ENCODE measurements at places on chromosomes 11 and 22. TPM values are rescaled to one million over a fixed set of nuclear protein-coding genes. Genes with fewer than 3 reads are reported as not detected.

GRCh38 chr22:24986816-24987215 lies 34.3 kb downstream of the KIAA1671 start:
- DNase-seq, result no peak
- peaks cover 32% of the 10 kb centered on the region for H3K4me1 ChIP-seq
- H3K4me3 ChIP-seq, result no peak overlapping the region
- H3K36me3 ChIP-seq, result no peaks in the 10 kb centered on the region

DNA sequence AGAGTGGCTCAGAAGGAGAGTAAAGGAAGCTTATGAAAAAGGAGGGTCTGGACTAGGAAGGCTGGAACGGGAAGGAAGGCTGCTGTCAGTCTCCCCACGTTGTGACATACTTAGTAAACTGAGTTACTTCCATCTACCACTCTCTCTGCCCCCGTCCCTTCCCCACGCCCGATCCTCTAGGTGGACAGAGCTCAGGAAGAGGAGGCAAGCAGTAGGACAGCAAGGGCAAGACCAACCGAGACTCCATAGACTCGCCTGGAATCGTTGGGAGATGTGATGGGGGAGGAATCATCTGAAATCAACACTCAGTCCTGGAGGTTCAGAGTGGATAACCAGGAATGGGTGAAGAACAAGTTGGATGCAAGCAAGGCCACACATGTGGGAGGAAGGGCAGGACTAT lies 240.7 kb downstream of the BUD13 start:
- no peak overlapping the region for H3K4me3 ChIP-seq
- H3K27me3 ChIP-seq, result peaks cover 11% of the 10 kb centered on the region
- H3K36me3 ChIP-seq, result peaks cover 4% of the 10 kb centered on the region
- no peak for DNase-seq

The SART1 gene
- total RNA-seq, result 57.0 TPM

DNA sequence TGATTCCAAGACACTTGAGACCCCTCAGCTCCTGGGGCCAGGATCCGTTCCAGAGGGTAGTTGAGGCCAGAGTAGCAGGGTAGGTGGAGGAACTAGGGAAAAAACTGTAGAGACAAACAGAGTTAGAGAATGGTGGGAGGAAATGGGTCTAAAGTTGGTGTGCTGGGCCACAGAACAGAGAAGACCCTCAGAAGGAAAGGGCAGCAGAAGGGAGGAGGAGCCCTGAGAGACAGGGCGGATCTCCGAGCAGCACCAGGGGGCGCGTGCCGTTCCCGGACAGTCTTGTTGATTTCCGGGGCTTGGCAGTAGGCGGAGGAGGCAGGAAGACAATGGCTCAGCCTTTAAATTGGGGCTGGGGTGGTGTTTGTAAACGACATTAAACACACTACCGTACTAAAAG lies 2.4 kb upstream of the CECR2 start:
- peak; percentile 78 for DNase-seq
- H3K27me3 ChIP-seq, result no peaks in the 10 kb centered on the region
- H3K4me1 ChIP-seq, result peaks cover 32% of the 10 kb centered on the region

- no peak overlapping the region for H3K27ac ChIP-seq
- no peaks in the 10 kb centered on the region for H3K36me3 ChIP-seq
- peaks cover 6% of the 10 kb centered on the region for H3K4me1 ChIP-seq
- no peak overlapping the region for H3K4me3 ChIP-seq
Measured at GRCh38 chr11:128029219-128029722, 558.1 kb downstream of the ETS1 start.

- H3K36me3 ChIP-seq, result peaks cover 3% of the 10 kb centered on the region
- H3K27me3 ChIP-seq, result peaks cover 2% of the 10 kb centered on the region
- no peak overlapping the region for H3K4me3 ChIP-seq
Measured at GRCh38 chr11:44852159-44852747, 98.4 kb downstream of the TP53I11 start.

DNA sequence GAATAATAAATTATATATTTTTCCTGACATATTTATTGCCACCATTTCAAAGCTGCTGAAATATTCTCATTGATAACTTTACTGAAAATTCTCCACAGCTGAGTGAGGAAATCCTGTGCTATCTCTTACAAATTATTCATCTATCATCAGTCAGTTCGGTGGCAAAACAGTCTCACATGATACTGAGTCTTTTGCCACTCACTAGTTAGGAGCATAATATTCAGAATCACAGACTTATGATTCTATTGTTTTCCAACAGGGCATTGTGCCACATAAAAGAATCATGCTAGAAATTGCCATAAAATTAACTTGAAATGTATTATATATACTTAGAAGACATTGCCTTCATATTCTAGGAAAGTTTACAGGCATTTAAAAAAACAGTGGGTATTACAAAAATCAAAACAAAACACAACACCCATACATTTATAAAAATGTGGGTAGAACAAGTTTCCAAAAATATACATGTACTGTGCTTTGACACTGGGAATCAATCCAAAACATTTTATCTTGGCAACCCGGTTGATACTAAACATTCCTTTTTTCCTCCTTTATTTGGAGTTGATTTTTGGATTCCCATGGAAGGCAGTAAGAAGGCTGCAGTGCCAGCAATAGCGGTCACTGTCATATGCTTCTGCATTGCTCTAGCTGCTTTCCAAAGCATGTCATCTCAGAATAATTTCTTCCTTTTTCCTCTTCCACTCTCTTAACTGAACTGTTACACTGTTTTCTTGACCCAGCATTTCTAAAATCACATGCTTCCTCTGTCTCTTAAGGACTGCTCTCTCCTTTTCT lies 42.5 kb downstream of the ATG16L2 start:
- no peak overlapping the region for H3K4me3 ChIP-seq
- no peaks in the 10 kb centered on the region for H3K27me3 ChIP-seq
- no peak overlapping the region for H3K27ac ChIP-seq
- no peak for DNase-seq
- H3K4me1 ChIP-seq, result 0 out of 2 replicates have a peak, but pooled peaks cover 3% of the 10 kb centered on the region

GRCh38 chr11:66768818-66769217 lies 39.8 kb upstream of the SPTBN2 start:
- no peak overlapping the region for H3K27ac ChIP-seq
- H3K27me3 ChIP-seq, result no peaks in the 10 kb centered on the region
- DNase-seq, result no peak
- H3K4me1 ChIP-seq, result no peaks in the 10 kb centered on the region
- no peak overlapping the region for H3K4me3 ChIP-seq
- no peaks in the 10 kb centered on the region for H3K36me3 ChIP-seq

DNA sequence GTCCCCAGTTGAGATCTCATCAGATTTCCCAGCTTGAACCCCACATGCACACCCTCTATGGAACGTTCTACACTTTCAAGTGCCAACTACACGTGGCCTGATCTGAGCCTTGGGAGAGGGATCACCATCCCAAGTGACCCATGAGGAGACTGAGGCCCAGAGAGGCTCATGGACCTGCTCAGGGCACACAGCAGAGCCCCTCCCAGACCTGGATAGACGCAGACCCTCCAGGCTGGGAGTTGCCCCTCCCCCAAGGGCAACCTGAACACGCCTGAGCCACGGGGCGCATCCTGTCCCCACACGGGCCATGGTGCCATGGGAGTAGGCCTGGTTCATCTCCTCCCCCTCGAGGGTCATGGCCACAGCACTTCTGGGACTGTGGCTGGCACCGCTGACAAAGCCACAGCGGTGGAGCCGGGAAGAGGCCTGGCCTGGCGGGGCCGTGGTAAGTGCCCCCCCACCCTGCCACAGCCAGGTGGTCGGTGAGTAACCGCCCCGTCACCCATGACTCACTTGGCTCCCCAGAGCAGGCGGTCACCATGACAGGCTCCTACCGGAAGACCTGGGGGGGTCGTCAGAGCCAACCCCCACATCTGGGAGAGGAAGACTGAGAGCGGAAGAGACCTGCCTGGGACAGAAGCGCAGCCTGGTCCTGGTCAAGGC lies 8.1 kb downstream of the WNT7B start:
- peaks cover 3% of the 10 kb centered on the region for H3K36me3 ChIP-seq
- no peak overlapping the region for H3K27ac ChIP-seq
- H3K4me3 ChIP-seq, result no peak overlapping the region
- no peak for DNase-seq

DNA sequence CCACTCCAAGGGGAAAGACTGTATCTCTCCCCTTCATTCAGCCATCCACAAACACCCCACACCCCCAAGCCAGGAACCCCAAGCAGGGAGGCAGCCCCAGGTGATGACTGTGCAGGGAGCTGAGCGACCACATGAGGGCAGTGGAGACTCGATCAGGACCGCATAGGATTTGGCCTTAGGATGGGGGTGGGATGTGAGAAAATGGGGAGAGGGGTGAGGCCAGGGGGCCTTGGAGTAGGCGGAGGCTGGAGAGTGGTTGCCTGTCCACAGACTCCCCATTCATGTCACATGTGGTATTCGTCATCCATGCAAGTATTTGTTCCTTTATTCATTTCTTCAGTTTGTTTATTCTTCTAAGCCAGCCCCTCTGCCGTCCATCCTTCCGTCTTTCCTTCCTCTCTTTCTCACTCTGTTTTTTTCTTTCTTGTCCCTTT lies 2.7 kb upstream of the RHOD start:
- DNase-seq, result peak; percentile 83
- no peak overlapping the region for H3K27ac ChIP-seq
- H3K4me3 ChIP-seq, result no peak overlapping the region

The HIC2 gene
- 33.3 TPM for total RNA-seq

The JOSD1 gene
- total RNA-seq, result 26.2 TPM

- peaks cover 8% of the 10 kb centered on the region for H3K4me1 ChIP-seq
- no peaks in the 10 kb centered on the region for H3K27me3 ChIP-seq
- H3K36me3 ChIP-seq, result no peaks in the 10 kb centered on the region
- H3K4me3 ChIP-seq, result no peak overlapping the region
Measured at GRCh38 chr11:9078113-9079086, 13.0 kb downstream of the SCUBE2 start.

DNA sequence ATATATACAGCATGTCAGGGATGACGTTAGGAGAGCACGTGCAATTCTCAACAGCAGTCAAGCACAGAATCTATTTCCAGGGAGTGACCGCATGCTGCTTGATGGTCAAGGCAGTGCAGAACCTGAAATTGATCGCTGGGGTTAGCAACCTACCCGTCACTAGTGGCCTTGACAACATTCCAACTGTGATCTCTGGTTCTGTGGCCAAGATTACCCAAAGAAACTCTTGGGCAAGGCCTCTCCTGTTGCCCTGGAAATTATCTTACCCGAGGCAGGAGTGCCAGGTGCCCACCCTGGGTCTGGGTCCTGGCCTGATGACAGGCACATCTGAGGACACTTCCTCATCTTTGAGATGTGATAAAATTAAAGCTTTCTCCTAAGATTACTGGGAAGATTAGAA lies 2.2 kb downstream of the TM7SF2 start:
- H3K4me1 ChIP-seq, result peaks cover 20% of the 10 kb centered on the region
- peak overlapping the region; percentile 91 for H3K4me3 ChIP-seq
- peaks cover 7% of the 10 kb centered on the region for H3K36me3 ChIP-seq
- no peaks in the 10 kb centered on the region for H3K27me3 ChIP-seq
- DNase-seq, result no peak

- DNase-seq, result no peak
- H3K4me3 ChIP-seq, result no peak overlapping the region
- H3K4me1 ChIP-seq, result no peaks in the 10 kb centered on the region
- H3K36me3 ChIP-seq, result no peaks in the 10 kb centered on the region
- H3K27ac ChIP-seq, result no peak overlapping the region
Measured at GRCh38 chr11:19499999-19500398, 212.6 kb upstream of the NAV2 start.

DNA sequence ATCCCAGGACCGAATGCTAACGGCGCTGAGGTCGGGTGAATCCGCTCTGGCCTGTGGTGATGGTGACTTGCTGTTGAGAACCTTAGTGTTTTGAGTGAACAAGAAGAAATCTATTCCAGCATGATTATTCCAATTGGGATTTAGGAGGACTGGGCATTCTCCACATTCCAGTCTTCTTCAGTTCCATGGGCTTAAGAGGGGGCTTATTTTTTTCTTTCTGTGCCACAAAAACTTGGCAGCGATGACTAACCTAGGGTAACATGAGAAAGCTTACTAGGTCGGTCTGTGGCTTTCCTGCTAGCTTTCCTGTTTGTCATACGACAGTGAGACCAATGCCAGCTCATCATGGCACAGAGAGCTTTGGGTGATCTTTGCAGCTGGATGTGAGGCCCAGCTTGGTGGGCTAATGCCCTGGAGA lies 62.9 kb upstream of the ATXN10 start:
- peak overlapping the region; percentile 76 for H3K27ac ChIP-seq
- no peak for DNase-seq
- H3K27me3 ChIP-seq, result no peaks in the 10 kb centered on the region
- no peak overlapping the region for H3K4me3 ChIP-seq
- no peaks in the 10 kb centered on the region for H3K36me3 ChIP-seq

- DNase-seq, result no peak
- no peak overlapping the region for H3K4me3 ChIP-seq
- peaks cover 6% of the 10 kb centered on the region for H3K36me3 ChIP-seq
- H3K4me1 ChIP-seq, result 0 out of 2 replicates have a peak, but pooled peaks cover 4% of the 10 kb centered on the region
- H3K27me3 ChIP-seq, result no peaks in the 10 kb centered on the region
Measured at GRCh38 chr11:68140496-68141245, 19.5 kb upstream of the CHKA start.

DNA sequence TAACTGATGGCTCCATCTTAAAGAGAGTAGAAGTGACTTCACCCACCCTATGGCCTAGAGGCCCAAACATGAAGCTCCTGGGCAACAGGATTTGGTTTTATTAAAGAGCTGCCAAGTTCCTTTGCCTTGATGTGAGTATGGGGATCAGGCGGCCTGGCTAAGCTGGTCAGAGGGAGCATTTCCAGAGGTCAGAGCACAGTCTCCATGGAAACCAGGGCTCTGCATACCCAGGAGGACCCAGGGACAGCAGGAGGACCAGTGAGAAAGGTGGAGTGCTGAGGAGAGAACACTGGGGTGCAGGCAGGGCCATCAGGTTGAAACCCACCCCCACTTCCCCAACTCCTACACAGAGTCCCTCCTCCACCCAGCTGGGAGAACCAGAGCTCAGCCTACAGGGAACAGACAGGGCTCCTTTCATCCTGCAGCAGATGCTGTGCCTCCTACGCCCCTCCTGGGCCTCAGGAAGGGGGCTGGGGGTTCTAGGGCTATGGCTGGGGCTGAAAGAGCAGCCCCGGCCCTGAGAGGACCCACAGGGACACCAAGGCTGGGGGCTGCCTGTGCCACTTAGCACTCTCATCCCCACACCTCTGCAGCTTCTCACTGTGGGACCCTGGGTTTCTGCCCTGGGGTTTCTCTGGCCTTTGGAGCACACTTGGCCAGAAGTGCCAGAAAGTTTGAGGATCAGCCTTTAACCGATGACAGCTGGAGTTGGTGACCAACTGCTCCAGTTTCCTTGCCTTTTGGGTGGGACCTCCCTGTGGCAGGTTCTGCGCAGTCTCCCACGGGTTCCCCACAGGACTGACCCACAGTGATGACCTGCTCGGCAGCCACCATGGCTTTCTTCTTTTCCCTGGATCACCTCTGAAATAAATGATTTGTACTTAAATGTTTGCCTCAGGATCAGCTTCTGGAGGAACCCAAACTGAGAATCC lies 13.8 kb upstream of the P2RY6 start:
- no peak overlapping the region for H3K4me3 ChIP-seq
- no peak for DNase-seq
- H3K4me1 ChIP-seq, result peaks cover 6% of the 10 kb centered on the region
- peaks cover 10% of the 10 kb centered on the region for H3K27me3 ChIP-seq

Data from WTC11 (cell line).